ENCODE measurements at places on chromosomes 2 and 18.
A peak's percentile ranks its signal among the peaks of the same experiment; 100 is the strongest.

DNA sequence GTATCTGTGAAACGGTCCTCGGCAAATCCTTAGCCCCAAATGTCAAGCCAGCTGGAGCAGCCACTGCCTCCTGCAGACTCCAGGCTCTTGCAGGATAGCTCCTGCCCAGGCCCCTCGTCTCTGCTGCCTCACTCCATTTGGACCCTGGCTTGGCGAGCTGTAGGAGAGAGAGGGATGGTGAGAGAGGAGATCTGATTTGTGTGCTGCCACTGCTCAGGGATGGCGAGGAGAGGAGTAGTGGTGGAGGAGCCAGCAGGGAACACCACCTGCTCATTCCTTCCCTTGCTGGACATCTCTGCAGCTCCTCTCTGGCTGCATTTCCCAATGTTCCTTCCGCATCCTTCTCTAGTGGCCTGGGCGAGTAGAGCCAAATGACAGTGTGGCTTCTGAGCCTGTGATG lies 109.1 kb upstream of the NCK2 start:
- no peak for DNase-seq

DNA sequence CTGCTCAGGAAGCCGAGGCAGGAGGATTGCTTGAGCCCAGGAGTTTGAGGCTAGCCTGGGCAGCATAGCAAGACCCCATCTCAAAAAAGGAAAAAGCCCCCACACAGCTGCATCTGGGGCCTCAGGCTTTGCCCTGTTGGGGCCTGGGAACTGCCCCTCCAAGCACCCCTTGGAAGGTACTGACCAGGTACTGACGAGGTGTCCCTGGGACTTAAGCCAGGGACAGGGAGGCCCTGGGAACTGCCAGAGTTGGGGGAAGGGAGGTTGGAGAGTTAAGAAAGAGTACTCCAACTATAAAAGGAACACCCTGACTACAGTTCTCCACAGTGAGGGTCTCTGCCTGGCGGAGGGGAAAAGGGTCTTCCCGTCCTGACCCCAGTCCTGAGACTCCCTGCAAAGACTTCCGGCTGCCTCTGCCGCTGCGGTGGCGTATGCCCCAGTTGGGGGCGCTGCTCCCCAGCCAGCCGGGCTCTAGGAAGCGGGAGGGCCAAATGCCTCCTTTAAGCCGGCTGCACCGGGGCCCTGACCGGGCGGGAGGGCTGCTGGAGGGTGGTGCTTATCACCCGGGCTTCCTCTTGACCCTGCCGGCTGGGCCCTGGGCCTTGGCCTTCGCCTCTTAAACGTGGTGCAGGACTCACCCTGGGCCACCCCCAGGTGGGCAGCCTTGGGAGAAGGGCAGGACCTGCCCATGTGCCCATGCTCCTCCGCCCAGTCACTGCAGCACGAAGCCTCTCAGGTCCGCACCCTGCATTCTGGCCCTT lies 12.8 kb downstream of the SLC30A3 start:
- peak; percentile 49 for DNase-seq

DNA sequence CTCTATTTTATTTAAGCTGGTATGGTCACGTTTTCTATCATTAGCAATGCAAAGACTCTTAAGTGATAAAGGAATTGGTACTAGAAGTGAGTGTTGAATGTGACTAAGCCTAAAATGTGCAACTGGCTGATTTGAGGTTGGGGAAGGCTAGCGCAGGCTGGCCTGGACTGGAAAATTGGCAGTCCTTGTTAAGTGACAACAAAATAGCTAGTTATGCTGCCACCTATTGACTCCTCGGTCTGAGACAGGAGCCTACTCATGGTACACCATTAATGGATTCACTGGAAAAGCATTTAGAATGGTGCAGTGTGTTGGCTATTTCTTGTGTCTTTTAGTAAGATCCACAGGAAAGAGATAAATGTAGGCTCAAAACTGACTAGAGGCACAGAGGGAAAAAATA lies 5.7 kb upstream of the WIPF1 start:
- DNase-seq: peak; percentile 54

GRCh38 chr2:233002829-233003657 lies 10.0 kb downstream of the NGEF start:
- no peak for DNase-seq
